ENCODE measurements at places on chromosomes 7 and 10.
A peak's percentile ranks its signal among the peaks of the same experiment; 100 is the strongest.

- no peak for DNase-seq
These were observed 26.5 kb upstream of the C10orf67 start for GRCh38 chr10:23371073-23371472.

- DNase-seq: no peak
These were observed 62.4 kb upstream of the SDK1 start for GRCh38 chr7:3238525-3239210.

DNA sequence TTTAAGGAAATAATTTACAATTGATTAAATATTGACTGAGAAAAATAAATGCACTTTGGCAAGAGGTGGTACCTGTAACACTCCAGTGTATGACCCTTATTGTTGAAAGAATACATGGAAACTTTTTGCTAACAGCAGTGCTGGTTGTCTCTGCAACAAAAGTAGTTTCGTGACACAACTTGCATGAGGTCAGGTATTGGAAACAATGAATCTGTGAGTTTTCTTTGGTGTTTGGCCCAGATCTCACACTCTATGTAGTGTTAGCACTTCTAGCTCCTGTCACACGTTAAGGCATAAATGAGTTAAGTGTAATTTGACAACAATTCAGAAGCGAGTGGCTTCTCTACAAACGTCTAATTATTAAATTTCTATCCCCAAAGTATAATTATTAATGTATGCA lies 137.7 kb upstream of the MDFIC start:
- no peak for DNase-seq

DNA sequence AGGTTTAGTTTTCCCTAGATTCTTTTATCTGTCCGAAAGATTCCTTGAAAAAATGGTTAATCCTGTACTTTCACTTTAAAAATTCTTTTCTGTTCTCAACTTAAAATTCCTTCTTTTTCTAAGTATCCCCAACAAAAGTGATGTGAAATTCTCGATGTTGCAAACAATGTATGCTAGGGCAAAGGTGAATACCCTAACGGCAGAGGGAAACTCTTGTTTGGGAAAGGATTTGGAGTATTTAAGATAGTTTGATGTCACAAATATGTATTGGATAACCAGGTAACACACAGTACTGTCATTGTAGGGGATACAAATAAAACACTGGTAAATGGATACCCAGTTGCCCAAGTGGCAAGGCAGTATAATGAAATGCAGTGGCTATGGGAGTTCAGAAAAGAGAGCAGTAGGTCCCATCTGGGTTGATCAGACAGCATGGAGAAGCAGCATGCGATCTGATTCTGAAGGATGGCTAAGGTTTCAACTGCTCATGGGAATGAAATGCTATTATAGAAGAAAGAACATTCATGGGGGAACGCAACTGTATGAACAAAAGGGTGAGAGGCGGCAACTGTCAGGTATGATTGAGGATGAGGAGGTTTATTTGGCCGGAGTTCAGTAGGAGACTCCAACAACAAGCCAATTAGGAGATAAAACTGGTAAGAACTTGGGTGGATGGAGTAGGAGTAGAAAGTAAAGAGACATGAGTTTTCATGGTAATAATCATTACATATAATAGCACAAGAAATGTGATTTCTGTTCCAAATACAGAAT lies 3.2 kb upstream of the EPC1 start:
- no peak for DNase-seq

GRCh38 chr10:46239247-46239646 lies 47.5 kb upstream of the ANTXRL start:
- DNase-seq: peak; percentile 59

DNA sequence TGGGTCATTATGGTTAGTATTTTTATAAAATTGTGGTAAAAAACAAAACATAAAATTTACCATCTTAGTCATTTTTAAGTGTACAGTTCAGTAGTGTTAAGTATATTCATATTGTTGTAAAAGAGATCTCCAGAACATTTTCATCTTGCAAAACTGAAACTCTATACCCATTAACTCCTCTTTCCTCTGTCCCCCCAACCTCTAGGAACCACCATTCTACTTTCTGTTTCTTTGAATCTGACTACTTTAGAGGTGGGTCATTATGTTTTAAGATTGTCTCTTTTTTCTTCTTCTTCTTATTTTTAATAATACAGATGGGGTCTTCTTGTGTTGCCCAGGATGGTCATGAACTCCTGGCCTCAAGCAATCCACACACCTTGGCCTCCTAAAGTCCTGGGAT lies 84.1 kb downstream of the DOCK4 start:
- no peak for DNase-seq

- DNase-seq: no peak
These were observed 15.5 kb upstream of the CPXM2 start for GRCh38 chr10:123906884-123907652.

DNA sequence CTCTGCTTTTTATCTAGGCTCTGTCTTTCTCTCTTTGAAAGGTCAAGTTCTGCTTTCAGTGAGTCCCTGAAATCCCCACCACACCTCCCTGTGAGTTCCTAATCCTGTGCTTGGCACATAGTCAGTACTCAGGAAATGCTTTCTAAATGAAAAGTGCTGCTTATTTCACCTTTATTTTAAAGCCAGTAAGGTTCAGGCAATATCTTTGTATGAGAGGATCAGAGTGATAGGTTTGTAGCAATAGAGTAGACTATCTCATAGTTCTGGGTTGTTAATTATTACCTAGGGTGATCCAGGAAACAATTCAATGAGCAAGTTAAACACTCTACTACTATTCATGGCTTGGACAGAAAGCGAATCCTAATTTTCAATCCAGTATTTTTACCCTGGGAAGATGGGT lies 7.4 kb upstream of the LAMB1 start:
- DNase-seq: no peak

GRCh38 chr7:156943091-156944041 lies 6.1 kb upstream of the NOM1 start:
- no peak for DNase-seq

GRCh38 chr7:23369100-23369499 lies 70.0 kb downstream of the MALSU1 start:
- DNase-seq: peak; percentile 26

DNA sequence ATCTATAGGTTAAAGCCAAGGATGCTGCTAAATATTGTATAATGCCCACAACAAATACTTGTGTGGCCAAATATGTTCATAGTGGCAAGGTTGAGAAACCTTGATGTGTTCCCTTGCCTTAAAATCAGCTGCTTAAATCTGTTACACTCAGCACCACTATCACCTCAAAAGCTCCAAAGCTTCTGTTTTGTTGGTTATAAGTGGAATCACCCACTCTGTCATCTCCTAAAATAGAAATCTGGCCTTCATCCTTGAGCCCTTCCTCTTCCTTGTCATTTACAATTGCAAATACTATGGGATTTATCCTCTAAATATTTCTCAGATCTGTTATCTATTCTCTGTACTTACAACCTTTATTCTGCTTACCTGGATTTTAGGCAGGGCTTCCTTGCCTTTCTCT lies 61.4 kb downstream of the CPED1 start:
- DNase-seq: no peak

DNA sequence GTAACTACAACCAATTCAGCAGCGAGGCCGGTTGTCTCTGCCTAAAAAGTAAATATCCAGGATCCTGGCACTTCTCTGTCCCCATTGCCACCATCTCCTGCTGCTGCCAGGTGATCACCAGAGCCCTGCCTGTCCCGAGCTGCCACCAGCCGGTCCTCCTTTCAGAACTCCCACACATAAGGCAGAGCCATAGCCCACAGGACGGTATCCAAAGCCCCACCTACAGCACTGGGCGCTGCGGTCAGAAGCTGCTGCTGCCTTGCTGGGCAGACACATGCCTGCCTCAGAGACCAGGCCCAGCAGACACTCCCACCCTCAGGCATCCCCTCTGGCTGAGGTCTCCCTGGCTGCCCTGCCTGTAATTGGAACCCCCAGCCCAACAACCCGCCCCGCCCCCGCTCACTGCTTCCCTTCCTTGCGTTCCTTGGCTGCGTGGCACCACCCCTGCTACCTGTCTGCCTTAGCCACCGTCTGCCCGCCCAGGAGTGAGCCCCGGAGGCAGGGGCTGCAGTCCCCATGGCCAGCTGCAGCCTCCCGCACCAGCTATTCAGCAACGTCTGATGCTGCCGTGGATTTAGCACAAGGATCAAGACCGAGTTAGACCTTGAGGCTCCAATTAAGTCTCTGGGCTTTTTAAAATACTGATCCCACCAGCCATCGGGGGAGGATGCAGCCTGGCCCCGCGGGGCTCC lies 100.7 kb downstream of the CYTH3 start:
- DNase-seq: no peak

- DNase-seq: peak; percentile 70
These were observed 4.2 kb downstream of the SMARCD3 start for GRCh38 chr7:151244196-151244840.

- DNase-seq: no peak
These were observed 185.0 kb downstream of the HDAC9 start for GRCh38 chr7:18680576-18680975.

- no peak for DNase-seq
These were observed 194.1 kb upstream of the MTPN start for GRCh38 chr7:136171233-136171632.

DNA sequence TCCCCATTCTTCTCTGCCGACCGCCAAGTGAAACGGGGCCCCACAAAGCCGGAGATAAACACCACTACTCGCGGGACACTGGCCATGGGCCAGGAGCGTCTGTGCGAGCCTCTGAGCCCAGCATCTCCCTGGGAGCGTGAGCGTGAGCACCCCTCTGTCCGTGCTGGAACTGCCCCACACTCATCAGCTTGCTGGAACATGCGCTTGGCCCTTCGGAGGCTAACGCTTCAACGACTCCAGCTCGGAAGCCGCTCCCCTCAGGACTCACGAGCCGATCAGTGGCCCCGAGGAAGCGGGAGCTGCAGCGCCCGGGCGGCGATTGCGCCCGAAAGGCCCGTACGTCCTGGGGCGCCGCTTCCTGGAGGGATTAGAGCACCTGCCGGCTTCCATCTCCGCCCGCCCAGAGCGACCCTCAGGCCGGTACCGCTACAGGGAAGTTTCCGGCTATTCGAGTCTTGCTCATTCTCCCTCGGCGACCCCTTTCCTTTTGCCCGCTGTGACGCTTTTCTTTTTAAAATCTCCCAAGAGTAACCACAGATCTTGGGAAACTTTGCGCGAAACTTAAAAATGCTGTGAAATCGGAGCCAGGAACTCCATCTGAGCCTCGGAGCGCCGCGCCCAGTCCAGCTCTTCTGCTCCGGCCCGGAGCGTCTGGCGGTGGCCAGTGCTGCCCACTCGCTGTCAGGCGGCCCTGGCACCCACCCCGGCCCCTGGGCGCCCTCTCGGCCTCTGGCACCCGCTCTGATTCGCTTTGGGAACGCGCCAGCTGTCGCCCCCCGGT lies 1.0 kb downstream of the TLL2 start:
- DNase-seq: peak; percentile 40

- no peak for DNase-seq
These were observed 35.1 kb downstream of the MACROH2A2 start for GRCh38 chr10:70087616-70088307.

Data from GM12865 (cell line).